Mammary epithelial cell (primary cell): ENCODE measurements at places on chromosomes 1 and 21. TPM values are rescaled to one million over a fixed set of nuclear protein-coding genes. Genes with fewer than 3 reads are reported as not detected.
A peak's percentile ranks its signal among the peaks of the same experiment; 100 is the strongest.

PRDM16 gene
- not detected for total RNA-seq

KCNQ4 gene
- total RNA-seq, result not detected in 2 replicates

WLS gene
- total RNA-seq, result 93.9 TPM

FCRL2 gene
- total RNA-seq, result not detected in 2 replicates

HTR6 gene
- not detected for total RNA-seq

TNFSF4 gene
- total RNA-seq, result 0.17 TPM

A3GALT2 gene
- total RNA-seq, result not detected

GRCh38 chr1:166884040-166884642, 8.1 kb upstream of the TADA1 start:
- DNase-seq, result peak; percentile 31

- DNase-seq, result no peak
These were observed 240.2 kb downstream of the ATG4C start for GRCh38 chr1:63024132-63024531.

DNA sequence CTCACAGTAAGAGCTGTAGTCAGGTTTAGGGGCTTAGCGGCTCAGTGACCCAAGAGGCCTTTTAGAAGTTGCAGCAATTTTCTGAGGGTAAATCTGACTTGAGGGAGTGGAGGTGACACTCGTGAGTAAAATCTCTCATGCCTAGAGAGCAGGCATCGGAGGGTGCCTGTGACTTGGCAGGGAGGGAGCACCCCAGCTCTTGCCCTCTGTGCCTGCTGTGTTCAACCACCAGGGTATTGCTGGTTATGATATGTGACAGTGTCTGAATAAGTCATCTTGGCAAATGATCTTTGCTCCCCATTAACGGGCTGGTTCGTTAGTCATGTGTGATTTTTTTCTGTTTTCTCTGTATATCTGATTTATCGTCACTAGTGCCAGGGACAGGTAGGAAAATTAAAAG, 5.9 kb downstream of the MAN1C1 start:
- no peak for DNase-seq

DNA sequence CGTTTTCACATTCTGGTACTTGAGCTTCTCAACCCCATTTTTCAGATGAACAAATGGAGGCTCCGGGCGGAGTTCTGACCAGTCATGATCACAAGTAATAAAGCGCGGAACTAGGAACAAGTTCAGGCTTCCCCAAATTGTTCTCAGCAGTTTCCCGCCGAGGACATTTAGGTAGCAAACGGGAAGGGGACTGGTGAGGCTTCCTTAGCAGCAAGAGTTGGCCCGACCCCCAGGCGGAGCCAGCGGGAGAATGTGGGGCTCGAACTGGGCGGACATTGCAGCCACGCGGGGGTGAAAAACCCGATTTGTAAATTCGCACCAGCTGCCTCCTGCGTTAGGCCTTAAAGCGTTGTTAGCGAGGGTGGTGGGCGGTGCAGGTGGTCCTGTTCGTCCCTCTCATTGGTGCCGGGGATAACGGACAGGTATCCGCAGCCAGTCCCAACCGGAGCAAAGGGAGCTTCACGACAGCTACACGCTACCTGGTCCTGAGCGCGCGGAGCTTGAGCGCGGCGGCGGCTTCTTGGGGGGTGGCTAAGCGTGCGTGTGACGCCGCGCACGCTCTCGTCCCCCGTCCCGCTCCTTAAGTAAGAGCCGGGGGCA, 15.3 kb downstream of the SEMA6C start:
- peak; percentile 17 for DNase-seq

- no peak for DNase-seq
These were observed 181.0 kb downstream of the SPATA17 start for GRCh38 chr1:217812175-217812574.

- no peak for DNase-seq
These were observed 91.6 kb upstream of the COL6A1 start for GRCh38 chr21:45889961-45890360.

DNA sequence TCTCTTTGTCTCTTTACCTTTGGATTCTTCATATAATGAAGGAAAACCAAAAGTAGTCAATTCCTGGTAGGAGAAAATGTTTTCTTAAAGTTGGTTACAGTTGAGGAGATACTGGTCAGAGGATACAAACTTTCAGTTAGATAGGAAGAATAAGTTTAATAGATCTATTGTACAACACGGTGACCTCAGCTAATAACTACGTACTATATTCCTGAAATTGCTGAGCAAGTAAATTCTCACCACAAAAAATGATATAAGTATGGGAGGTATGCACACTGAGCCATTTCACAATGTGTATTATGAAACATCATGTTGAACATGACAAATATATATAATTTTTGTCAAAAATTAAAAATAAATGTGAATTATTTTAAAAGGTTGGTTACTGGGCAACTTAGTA, 20.4 kb downstream of the SSX2IP start:
- peak; percentile 39 for DNase-seq

DNA sequence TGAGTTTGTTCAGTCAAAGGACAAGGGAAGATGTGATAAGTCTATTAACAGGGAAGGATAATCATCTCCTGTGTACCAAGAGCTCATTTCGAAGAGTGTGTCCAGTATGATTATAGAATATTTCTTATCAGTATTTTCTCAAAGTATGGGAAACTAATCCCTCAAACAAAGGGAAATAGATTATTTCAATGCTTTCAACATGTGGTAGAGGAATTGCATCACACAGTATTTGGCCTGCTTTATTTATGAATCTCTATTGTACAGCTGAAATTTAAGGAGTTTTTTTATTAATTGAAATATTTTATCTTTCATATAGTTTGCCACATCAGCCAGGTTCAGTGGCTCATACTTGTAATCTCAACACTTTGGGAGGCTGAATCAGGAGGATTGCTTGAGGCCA, 151.0 kb downstream of the CLEC20A start:
- DNase-seq, result no peak

- DNase-seq, result no peak
These were observed 869 bp downstream of the KCNA3 start for GRCh38 chr1:110673805-110674336.

DNA sequence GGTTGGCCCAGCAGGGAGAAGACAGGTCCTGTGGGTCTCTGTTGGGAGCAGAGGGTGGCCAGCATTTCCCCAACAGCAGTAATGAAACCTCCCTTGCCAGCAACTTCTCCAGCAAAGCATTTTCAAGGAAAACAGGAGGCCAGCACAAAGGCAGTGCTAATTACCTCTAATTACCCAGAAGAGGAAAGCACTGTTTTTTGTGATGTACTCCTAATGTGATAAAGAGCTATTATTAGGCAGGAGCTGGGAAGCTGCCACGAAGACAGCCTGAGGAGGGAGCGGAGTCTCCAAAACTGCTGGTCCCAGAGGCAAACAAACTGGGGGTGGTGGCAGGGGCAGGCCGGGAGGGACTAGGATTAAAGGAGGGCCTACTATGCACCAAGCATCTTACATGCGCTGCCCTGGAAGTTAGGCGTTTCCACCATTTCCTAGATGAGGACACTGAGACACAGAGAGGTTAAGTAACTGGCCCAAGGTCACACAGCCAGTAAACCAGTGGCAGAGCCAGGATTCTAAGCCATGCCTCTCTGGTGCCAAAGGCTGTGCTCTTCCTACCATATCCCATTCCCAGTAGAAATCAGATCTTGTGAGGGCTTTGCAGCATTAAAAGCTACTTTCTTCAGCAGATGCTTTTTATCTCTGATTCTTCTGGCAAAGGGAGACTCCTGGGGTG, 24.5 kb downstream of the HTR6 start:
- DNase-seq, result no peak

DNA sequence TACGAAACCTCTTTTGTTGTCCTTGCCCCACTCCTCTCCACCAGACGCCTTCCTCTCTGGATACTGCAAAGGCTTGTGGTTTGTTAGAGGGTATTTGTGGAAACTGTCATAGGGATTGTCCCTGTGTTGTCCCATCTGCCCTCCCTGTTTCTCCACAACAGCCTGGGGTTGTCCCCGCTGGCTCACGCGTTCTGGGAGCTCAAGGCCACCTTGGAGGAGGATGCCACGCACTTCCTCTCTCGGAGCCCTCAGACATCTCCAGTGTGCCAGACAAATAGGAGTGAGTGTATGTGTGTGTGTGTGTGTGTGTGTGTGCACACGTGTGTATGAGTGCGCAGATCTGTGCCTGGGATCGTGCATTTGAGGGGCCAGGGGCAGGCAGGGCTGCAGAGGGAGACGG, 37.6 kb upstream of the IL19 start:
- no peak for DNase-seq

GRCh38 chr1:100539836-100540536, 2.0 kb downstream of the GPR88 start:
- peak; percentile 37 for DNase-seq

DNA sequence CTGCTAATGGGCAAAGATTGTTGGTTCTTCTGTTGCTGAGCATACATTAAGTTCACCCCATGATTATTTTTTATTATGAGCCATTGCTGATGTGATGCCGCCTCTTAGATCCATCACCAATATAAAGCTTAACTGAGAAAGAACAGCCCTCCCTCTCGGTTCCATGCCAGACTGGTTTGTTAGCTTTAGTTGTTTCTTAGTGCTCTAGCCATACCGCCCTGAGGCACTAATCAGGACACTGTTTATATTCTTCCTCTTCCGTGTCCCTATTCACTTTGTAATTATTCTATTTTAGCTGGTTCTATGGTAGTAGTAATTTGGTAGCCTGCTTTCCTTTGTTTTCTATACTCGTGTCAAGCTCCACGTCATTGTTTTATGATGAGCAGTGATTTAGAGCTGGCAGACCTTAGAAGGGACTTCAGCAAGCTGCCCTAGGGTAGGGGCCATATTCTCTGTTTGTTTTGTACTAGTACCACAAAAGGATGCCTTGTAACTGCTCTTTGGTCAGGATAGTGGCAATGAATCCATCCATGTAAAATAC, 27.3 kb upstream of the PDPN start:
- no peak for DNase-seq

GRCh38 chr1:44685881-44686280, 11.4 kb downstream of the ARMH1 start:
- no peak for DNase-seq

DNA sequence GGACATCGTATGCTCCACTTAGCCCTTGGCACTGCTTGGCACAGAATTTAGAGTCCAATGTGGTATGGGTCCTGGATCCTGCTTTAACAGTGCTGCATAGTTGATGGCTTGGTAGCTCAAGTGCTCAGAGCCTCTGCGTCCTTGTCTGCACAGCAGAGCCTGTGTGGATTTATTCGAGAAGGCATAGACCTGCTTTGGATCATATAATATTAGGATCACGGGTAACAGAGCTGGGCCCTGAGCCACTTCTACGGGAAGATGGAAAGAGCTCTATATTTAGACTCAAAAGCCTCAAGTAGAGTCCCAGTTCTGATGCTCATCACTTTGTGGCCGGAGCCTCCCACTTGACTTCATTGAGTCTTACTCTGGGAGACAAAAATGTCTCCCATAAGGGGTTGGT, 164.4 kb upstream of the EDN2 start:
- no peak for DNase-seq
